ENCODE measurements at places on chromosomes 16 and 17. TPM values are rescaled to one million over a fixed set of nuclear protein-coding genes. Genes with fewer than 3 reads are reported as not detected.

DNA sequence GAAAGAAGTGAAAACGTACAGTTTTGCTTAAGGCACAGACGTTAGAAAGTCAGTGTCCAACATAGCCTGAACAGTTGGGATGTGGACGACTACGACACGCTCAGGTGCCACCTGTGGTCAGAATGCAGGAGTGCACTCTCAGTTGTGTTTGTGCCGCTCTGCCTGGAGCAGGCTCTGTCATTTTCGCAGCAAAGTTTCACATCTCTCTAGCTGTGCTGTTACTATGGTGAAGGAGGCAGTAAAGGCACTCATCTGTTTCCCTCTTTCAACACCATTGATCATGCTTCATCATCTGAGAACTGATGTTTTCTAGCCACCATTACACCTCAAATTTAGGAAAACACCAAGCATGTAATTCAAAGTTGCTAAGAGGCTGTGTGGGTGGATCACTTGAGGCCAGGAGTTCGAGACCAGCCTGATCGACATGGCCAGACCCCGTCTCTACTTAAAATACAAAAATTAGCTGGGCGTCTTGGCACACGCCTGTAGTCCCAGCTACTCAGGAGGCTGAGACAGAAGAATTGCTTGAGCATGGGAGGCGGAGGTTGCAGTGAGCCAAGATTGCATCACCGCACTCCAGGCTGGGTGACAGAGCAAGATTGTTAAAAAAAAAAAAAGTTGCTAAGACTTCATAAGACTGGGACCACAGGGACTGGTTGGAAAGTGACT lies 44.9 kb upstream of the DNAJA2 start:
- DNase-seq, result peak; percentile 33

- no peak for DNase-seq
Observed at GRCh38 chr17:16593356-16594102, 24.5 kb upstream of the ZNF287 start.

DNA sequence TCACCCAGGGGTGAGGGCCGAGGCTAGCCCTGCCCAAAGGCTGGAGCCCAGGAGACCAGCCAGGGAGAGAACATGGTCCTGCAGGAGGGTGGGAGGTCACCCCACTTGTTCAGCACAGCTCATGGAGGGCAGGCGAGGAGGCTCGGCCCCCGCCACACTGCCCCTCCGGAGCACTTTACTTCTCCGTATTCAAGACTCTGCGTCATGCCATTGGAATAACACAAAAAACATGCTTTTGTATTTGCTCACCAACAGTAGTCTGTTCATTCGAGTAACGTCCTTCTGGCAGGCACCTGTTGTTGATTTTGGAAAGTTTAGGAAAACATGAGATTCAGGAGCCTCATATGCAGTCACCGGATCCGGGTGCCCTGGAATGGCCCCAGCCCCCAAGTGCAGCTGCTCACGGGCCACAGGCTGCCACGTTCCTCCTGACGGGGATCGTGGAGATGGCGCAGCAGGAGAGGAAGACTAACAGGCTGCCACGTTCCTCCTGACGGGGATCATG lies 81.1 kb upstream of the DNAH17 start:
- no peak for DNase-seq

FBXW10 gene
- polyA plus RNA-seq, result 0.23 TPM

NEUROD2 gene
- polyA plus RNA-seq, result 0.04 TPM

VAT1L gene
- 10.7 TPM for polyA plus RNA-seq

GRCh38 chr16:19583665-19584300 lies 28.3 kb downstream of the VPS35L start:
- DNase-seq, result peak; percentile 39

PRCD gene
- polyA plus RNA-seq, result 7.3 TPM

- DNase-seq, result no peak
Observed at GRCh38 chr17:79046197-79046915, 22.4 kb downstream of the C1QTNF1 start.

- peak; percentile 84 for DNase-seq
Observed at GRCh38 chr16:57479976-57480753, 6.1 kb downstream of the DOK4 start.

HS3ST2 gene
- polyA plus RNA-seq, result 0.42 TPM

GRCh38 chr17:40321961-40322357 lies 13.0 kb downstream of the RARA start:
- DNase-seq, result no peak

DNA sequence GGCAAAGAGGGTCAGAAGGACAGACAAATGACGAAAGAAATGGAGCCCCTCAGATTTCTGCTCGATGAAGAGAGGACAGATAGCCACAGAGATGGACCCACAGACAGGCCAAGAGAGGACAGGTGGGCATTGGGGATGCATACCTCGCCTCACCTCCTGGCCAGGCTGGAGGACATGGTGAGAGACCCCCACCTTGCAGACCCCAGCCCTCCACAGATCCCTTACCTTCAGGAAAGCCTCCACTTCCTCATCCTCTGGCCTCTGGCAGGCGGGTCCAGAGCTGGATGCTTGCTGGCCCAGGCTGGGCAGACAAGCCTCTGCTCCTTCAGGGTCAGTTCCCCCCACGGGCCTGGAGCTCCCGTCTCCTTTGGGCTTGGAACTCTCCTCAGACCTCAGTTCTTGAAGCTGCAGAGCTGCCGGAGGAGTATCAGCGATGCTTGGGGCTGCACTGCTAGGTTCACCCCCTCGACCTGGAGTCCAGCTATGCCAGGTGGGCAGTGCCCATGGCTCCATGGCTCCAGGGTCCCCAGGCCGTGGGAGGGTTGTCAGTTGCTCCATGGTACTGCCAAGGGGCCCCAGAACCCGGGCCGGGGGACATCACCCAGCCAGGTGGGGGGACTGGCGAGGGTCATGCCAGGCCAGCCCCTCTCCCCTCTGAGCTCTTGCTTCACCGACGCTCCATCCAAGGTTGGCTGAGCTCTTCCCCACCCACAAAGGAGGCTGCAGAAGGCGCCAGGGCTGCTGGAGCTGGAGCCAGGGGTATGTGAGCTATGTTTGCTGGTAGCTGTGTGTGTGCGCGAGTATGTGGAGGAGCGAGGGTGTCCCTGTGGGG lies 1.0 kb downstream of the TSPOAP1 start:
- DNase-seq, result no peak

- DNase-seq, result no peak
Observed at GRCh38 chr17:7413346-7413985, 5.8 kb downstream of the NLGN2 start.

GRCh38 chr17:77888242-77889134 lies 70.0 kb upstream of the TNRC6C start:
- no peak for DNase-seq

SMPD3 gene
- 3.3 TPM for polyA plus RNA-seq
